ENCODE measurements at places on chromosomes 16 and 17.
A peak's percentile ranks its signal among the peaks of the same experiment; 100 is the strongest.

- DNase-seq, result no peak
Observed at GRCh38 chr16:59216291-59216690, 482.2 kb upstream of the GOT2 start.

DNA sequence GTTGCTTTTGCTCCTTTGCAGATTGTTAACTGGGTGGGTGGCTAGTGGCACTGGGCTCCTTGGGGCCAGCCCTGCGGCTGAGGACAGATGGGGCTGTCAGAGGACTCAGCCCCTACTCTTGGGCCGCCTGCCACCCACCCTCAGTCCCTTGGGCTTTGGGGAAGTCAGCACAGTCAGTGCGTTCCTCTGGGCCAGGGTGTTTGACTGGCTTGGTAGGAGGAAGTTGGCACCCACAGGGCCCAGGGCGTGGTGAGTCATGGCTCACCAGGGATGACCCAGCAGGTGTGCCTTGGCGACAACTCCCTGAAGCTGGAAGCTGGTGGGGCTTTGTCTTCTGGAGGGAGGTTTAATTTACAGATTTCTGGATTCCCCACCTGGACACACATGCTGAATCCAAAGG is 32.4 kb downstream of the HAPSTR1 start:
- DNase-seq, result no peak

DNA sequence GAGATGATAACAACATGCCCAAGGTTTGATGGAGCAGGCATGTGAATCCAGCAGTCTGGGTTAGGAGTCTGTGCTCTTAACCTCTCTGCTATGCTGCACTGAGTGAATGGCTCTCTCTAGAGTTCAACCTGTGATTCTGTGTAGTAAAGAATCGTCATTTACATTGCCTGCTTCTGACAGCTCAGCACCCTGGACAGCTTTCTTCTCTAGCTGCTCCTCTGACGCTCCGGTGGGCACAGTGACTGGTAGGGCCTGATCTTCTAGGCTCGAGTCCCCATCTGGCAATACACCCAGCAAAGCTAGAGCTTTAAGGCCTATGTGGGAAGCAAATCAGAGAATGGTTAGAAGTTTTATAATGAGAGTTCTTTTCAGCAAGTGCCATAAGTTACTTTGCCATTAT is 85.3 kb upstream of the ATP2A3 start:
- DNase-seq, result no peak

- peak; percentile 12 for DNase-seq
Observed at GRCh38 chr17:10754109-10754508, 24.3 kb upstream of the TMEM220 start.

DNA sequence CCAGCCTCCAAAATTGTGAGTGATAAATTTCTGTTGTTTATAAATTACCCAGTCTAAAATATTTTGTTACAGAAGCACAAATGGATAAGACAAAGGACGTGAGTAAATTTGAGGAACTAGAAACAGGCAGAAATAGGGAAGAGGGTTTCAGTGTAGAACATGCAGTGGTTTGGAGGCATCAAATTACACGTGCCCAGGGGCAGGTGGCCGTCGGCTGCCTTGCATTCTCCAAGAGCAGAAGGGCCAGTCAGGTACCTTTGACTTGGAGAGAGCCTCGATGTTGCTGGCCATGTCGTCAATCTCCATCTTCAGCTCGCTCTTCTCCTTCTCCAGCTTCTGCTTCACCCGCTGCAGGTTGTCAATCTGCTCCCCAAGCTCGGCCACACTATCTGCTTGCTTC is 54.3 kb downstream of the MYH13 start:
- DNase-seq, result no peak

- no peak for DNase-seq
Observed at GRCh38 chr17:33460781-33461450, 167.8 kb upstream of the ASIC2 start.

DNA sequence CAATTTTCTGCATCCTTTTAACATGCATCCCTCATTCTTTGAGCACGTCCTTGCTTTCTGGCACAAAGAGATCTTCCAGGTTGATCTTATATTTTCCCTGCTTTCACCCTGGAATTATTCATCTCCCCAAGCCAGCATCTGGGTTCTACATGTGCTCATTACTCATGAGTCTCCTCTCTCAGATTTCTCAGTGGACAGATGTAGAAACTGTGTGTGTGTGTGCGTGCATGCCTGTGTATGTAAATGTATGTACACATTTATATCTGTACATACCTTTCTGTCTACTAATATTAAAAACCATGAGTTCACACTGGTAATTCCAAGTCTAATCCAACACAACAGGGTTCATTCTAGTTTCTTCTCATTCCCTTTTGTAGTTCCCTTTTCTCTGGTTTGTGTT is 41.9 kb upstream of the NSRP1 start:
- DNase-seq, result no peak

DNA sequence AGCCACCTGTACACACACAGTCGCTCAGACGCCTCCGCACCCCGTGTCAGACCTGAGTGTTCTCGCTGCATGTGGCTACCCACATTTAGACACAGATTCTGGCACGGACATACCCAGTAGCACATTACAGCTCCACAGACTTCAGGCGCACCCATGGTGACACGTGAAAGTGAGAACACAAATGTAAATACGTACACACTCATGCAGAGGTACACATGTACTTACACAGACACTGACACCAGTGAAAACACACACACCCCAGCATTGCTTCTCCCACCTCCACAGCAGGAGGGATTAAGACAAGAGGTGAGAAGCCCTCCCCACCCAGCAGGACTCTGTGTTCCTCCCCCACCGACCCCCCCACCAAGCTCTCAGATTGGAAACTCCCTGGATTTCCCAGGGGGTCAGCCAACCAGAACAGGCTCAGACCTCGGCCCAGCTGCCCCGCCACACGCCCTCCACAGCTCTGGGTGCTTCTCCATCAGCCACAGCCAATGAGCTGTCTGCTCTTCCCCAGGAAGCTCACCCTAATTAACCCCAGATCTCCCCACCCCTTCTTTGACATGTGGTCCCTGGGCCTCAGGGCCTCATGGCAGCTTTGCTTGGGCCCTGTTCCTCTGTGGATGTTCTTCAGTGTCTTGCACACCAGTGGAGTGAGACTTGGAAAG is 5.3 kb upstream of the FOXN1 start:
- DNase-seq, result no peak

DNA sequence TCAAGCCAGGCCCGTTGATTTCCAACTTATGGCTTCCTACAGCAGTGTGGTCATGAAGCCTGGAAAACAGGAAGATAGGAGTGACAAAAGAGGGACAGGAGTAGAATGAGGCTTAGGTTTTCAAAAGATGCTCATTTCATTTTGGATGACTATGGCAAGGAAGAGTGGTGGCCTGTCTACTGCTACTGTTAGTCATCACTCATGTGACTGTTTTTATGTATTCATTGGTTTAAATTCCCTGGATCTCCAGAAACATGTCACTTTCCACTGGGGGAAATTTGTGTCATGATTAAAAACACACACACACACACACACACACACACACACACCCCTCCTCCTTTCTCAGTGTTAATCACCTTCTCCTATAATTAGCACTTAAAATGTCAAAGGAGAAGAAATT is 1.1 kb upstream of the CYLD start:
- DNase-seq, result no peak

GRCh38 chr16:46828943-46829342 is 2.0 kb downstream of the C16orf87 start:
- no peak for DNase-seq

- no peak for DNase-seq
Observed at GRCh38 chr16:2270070-2270462, 2.1 kb upstream of the RNPS1 start.

- DNase-seq, result no peak
Observed at GRCh38 chr17:38455288-38455915, 27.1 kb downstream of the ARHGAP23 start.

GRCh38 chr16:28192806-28193529 is 18.8 kb downstream of the XPO6 start:
- peak; percentile 71 for DNase-seq

- DNase-seq, result no peak
Observed at GRCh38 chr17:70763018-70763417, 593.7 kb downstream of the KCNJ2 start.

GRCh38 chr17:79937391-79938335 is 98.0 kb downstream of the TBC1D16 start:
- DNase-seq, result no peak

DNA sequence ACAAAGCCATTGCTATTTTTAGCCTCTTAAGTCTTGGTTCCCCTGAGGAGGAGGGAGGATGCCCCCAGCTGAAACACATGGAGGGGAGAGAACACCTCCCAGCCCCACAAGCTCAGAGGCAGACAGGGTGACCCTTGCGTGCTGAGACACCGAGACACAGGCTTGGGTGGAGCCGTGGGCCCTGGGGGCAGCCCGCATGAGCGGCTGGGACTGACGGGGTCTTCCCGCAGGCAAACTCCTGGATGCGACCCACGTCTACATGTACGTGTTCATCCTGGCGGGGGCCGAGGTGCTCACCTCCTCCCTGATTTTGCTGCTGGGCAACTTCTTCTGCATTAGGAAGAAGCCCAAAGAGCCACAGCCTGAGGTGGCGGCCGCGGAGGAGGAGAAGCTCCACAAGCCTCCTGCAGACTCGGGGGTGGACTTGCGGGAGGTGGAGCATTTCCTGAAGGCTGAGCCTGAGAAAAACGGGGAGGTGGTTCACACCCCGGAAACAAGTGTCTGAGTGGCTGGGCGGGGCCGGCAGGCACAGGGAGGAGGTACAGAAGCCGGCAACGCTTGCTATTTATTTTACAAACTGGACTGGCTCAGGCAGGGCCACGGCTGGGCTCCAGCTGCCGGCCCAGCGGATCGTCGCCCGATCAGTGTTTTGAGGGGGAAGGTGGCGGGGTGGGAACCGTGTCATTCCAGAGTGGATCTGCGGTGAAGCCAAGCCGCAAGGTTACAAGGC is 9.8 kb downstream of the SLC16A3 start:
- no peak for DNase-seq

GRCh38 chr17:56926704-56927103 is 12.9 kb upstream of the TRIM25 start:
- peak; percentile 6 for DNase-seq

GRCh38 chr17:49910094-49910857 is 58.7 kb upstream of the DLX4 start:
- DNase-seq, result no peak

- DNase-seq, result peak; percentile 68
Observed at GRCh38 chr16:3637371-3637923, 17.0 kb upstream of the DNASE1 start.

DNA sequence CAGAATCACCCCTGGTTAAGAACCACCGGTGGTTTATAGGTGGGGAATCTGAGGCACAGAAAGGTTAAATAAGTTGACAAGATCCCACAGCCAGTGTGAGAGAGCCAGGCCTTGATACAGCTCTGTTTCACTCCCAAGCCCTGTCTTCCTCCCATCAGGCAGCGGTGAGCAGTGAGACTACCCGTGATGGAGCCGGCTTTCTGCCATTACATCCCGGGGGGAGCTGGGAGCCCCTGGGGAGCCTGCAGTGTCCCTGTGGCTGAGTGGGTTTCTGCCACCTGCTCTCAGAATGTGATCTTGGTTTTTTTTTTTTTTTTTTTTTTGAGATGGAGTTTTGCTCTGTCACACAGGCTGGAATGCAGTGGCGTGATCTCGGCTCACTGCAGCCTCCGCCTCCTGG is 66.4 kb downstream of the ABCC1 start:
- DNase-seq, result no peak

- DNase-seq, result no peak
Observed at GRCh38 chr17:77564278-77564920, 394.1 kb upstream of the TNRC6C start.

DNA sequence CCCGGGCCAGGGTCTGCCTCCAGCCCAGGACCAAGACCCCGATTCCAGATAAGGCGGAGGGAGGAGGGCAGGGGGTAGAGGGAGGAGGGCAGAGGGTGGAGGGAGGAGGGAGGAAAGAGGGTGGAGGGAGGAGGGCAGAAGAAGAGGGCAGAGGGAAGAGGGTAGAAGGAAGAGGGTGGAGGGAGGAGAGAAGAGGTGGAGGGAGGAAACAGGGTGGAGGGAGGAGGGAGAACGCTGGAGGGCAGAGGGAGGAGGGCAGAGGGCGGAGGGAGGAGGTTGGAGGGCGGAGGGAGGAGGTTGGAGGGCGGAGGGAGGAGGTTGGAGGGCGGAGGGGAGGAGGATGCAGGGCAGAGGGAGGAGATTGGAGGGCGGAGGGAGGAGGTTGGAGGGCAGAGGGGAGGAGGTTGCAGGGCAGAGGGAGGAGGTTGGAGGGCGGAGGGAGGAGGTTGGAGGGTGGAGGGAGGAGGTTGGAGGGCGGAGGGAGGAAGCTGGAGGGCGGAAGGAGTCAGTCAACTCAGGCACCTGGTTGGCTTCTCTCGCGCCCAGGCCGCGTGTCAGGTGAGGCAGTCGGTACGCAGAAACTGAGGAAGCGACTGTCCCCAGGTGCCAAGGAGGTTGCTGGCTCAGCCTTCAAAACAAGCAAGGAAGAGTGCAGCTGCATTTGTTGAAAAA is 65.2 kb downstream of the KLHDC4 start:
- DNase-seq, result no peak

DNA sequence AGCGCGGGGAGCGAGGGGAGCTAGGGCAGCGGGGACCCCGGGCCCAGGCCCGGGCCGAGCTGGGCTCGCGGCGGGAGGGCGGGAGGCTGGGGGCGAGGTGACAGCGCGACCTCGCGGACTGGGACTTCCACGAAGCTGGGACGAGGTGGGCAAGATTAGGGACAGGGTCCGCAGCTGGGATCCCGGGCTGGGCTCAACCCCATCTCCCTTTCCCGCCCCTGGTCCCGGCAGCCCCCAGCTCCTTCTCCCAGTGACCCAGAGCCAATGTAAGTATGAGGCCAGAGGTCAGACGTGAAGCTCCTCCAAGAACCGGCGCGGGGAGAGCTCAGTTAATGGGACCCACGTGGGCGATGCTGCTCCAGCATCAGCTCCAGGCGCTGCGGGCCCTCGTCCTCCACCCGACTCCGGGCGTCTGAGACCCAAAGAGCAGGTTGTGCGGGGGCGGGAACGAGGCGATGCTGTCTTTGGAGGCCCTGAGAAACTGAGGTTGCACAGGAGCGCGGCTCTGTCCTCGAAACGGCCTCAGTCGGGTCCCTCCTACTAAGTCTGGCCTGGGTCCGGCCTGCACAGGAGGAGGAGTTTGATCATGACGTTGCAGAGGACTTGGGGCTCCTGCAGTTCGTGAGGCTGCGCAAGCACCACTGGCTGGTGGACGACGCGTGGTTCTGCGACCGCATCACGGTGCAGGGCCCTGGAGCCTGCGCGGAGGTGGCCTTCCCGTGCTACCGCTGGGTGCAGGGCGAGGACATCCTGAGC is 585 bp downstream of the ALOX12 start:
- no peak for DNase-seq

DNA sequence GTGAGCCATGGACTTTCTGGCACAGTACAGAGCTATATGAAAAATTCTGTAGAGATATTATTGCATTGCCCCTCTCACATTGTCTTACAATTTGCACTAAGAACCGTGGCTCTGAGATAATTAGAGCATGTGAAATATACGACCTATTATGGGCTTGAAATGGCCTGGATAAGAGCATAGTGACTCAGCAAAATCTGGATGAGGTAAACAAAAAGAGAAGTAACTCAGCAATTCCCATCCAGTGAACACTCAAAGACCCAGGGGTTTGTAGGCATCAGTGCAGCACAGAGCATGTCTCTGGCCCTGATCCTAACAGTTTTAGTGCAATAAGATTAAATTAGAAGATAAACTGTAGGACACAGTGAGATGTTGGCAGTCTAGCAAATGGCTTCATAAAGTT is 317.2 kb upstream of the MYOCD start:
- peak; percentile 37 for DNase-seq

- no peak for DNase-seq
Observed at GRCh38 chr17:11391134-11391533, 150.1 kb downstream of the SHISA6 start.
